ENCODE measurements at places on chromosomes 2 and 18. TPM values are rescaled to one million over a fixed set of nuclear protein-coding genes. Genes with fewer than 3 reads are reported as not detected.

GRCh38 chr2:120132691-120133090 is 90.5 kb downstream of the TMEM185B start:
- DNase-seq = no peak

- no peak for DNase-seq
Measured at GRCh38 chr2:99217929-99218501, 37.0 kb downstream of the MRPL30 start.

DNA sequence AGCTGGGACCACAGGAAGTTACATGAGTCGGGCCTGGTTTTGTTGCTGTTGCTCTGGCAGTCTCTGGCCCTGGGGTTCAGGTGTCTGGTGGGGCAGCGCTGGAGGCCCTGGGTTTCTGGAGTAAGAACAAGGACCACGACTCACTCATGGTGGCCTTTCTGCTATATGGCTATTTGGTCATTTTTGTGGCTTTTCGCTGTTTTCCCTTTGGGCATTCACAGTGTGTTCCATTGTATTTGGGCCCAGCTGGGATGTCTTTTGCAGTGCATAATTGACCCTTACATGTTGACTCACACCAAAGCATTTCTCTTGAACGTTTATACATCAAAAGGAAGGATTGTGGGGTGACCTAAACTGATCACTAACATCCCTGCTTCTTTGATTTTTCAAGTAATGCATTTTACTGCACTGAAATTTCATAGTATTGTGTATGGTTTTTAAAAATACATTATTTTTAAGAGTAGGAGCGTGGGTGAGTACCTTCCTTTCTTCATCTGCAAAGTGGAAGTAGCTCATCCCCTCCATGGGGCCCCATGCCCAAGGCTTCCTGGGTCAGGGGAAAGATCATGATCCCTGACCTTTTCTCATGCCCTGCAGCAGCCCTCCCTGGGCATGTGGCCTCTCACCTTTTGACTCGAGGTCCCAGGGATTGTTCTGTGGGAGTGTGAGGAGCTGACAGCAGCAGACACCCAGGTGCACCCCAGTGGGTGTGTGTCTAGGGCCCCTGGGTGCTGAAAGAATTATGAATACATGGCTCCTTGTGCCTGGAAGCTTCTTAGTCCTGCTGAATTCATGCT is 225.5 kb downstream of the AGAP1 start:
- DNase-seq = no peak

DNA sequence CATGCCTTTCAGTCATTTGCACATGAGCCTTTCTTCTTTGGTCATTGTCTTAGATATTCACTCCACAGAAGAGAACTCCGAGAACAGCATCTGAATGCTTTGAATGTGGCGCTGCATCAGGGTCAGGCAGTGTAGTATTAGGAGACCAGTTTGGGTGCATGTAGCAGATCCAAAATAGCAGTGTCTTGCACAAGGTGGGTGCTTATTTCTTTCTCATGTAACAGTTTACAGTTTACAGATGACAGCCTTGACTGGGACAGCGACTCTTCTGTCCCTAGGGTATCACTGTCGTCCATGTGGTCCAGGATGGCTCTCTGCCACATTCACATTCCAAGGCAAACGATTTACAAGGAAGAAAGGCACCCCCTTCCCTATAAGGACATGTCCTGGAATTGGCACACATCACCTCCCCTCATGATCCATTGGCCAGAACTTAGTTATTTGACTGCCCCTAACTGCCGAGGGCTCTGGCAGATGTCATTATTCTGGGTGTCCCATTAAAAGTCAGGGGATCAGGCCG is 101.0 kb downstream of the STPG4 start:
- no peak for DNase-seq

DNA sequence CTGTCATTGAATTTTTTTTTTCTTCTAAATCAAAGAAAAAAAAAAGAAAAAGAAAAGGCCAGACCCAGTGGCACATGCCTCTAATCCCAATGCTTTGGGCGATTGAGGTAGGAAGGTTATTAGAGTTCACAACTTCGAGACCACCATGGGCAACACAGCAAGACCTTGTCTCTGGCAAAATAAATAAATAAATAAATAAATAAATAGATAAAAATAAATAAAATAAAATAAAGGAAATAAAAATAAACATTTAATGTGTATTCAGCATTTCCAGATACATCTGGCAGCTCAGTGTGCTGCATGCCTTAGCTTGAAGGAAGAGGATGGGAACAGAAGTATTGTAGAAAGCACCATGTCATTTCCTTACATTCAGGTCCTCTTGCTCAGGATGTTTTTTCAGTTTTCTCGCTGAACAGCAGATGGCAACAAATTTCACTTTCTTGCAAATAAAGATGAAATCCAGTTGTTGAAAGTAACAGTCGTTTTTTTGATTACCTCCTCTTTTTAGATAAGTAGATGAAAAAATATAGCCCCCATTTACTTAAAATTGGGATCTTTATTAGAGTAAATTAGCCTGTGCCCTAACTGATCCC is 25.7 kb upstream of the FAM178B start:
- DNase-seq = no peak

- peak; percentile 38 for DNase-seq
Measured at GRCh38 chr2:20584399-20585358, 66.2 kb downstream of the HS1BP3 start.

DNA sequence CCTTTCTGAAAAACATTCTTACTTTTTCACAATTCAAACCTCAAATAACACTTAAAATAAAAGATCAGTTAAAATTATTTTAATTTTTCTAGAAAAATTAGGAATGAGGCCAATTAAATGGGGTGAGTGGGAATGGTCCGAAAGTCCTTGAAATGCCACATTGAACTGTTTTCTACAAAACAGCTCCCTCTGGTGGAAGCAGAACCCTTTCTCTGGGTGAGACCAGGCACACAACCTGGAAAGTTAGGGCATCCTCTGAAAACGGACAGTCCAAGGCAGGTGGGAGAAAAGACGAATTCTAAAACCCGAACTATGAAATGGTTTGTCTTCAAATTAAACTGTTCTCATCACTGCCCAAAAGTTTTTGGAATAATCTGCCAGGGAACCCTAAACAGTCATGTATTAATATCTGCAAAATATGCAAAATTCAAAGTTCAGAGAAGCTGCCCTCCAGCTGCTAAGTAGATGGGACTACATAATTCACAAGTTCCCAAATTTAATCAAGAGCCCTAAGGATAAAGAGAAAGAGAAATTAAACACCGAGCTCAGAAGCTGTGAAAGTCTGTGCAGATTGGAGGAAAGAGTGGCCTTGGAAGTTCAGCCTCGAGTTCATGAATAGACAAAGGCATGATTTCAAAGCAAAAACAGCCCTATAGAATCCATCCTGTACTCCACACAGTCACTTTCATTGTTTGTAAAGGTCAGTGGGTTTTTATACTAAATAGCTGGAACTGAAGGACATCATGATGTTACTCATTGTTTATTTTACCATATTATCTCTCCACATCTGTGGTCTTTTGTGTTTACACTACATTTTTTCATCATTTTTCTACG is 108.3 kb downstream of the PIEZO2 start:
- DNase-seq = no peak

- no peak for DNase-seq
Measured at GRCh38 chr18:44687421-44687820, 6.7 kb downstream of the SETBP1 start.

- DNase-seq = no peak
Measured at GRCh38 chr18:62538881-62539280, 16.1 kb downstream of the ZCCHC2 start.

GRCh38 chr2:34104601-34105000 is 505.5 kb upstream of the FAM98A start:
- DNase-seq = no peak

DNA sequence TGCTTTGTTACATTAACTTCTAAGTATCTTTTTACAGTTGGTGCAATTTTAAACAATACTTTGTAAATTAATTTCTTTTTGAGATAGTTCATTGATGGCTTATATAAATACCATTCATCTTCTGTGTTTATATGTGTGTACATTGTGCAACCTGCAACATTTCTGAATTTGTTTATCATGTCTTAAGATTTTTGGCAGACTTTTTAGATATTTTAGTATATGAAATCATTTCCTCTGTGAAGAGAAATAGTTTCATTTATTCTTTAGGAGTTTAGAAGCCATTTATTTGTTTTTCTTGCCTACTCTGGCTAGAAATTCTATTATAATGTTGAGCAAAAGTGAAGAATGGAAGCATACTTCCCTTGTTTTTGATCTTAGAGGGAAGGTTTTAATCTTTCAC is 337.8 kb upstream of the DSEL start:
- DNase-seq = no peak

- no peak for DNase-seq
Measured at GRCh38 chr2:72940786-72941185, 23.5 kb downstream of the EMX1 start.

GRCh38 chr2:68388358-68388757 is 23.3 kb downstream of the PLEK start:
- no peak for DNase-seq

Gene CYP27A1
- 23.4 TPM for total RNA-seq

- no peak for DNase-seq
Measured at GRCh38 chr2:74080346-74080745, 67.4 kb downstream of the BOLA3 start.

DNA sequence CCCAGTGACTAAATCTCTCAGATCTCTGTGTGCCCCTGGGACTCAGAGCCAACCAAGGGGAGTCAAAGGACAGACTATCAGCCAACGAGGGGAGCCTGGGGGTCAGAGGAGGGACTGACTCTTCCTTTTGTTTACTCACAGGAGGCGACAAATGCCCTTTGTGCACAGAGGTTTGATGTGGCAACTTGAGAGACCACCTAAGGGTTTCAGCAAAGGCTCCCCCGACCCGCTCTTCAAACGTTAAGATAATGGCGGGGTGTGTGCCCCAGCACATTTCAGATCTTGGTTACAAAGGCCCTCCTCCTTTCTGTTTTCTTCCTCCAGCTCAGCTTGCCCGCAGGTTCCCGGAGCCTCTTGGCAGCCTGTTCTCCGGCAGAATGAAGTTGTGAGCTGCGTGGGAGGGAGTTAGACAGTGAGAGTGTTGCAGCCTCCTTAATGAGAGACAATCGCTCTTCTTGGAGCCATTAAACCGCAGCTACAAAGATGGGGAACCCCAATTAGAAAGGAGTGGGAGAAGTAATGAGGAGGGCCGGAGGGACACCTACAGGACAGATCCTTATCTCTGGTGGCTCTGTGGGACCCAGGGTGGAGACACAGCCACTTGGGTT is 76.2 kb downstream of the KIAA2012 start:
- DNase-seq = peak; percentile 42

Gene SCLY
- 9.6 TPM for total RNA-seq

DNA sequence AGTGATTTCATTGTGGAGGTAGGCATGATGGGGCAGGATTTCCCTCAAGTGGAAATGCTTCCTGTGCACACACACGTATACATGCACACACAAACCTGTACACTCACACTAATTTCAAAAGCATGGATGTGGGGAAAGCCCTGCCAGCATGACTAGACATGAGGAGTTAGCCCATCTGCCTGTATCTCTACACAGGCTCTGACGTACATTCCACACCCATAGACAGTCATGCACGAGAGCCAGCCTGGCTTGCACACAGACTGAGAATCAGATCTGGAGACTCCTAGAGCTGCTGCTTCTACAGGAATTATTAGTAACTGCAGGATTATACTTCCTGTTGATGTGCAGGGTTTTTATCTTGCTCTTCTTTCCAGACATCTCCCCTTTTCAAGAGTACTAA is 27.3 kb upstream of the NFU1 start:
- peak; percentile 47 for DNase-seq

GRCh38 chr2:237434866-237435311 is 20.9 kb upstream of the COL6A3 start:
- no peak for DNase-seq

DNA sequence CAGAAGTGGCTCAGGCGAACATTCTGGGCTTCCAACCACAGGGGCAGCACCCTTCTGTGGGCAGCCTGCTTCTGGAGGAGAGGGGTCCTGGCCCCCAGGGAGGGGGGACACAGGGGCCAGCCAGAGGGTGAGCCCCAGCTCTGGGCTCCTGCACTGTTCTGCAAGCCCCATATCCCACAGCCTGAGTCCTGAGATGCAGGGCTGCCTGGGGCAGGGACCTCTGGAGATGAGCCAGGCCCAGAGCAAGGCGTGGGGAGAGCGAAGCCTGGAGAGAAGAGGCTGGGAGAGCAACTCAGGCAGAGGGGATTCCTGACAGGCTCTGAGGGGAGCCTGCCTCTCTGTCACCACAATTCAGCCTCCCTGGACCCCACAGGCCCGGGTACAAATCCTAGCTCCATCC is 13.5 kb upstream of the PRSS56 start:
- no peak for DNase-seq

GRCh38 chr2:196598412-196598811 is 41.1 kb upstream of the CCDC150 start:
- no peak for DNase-seq

Gene FAM168B
- total RNA-seq = 85.6 TPM

Gene PARD6G
- total RNA-seq = 1.5 TPM

DNA sequence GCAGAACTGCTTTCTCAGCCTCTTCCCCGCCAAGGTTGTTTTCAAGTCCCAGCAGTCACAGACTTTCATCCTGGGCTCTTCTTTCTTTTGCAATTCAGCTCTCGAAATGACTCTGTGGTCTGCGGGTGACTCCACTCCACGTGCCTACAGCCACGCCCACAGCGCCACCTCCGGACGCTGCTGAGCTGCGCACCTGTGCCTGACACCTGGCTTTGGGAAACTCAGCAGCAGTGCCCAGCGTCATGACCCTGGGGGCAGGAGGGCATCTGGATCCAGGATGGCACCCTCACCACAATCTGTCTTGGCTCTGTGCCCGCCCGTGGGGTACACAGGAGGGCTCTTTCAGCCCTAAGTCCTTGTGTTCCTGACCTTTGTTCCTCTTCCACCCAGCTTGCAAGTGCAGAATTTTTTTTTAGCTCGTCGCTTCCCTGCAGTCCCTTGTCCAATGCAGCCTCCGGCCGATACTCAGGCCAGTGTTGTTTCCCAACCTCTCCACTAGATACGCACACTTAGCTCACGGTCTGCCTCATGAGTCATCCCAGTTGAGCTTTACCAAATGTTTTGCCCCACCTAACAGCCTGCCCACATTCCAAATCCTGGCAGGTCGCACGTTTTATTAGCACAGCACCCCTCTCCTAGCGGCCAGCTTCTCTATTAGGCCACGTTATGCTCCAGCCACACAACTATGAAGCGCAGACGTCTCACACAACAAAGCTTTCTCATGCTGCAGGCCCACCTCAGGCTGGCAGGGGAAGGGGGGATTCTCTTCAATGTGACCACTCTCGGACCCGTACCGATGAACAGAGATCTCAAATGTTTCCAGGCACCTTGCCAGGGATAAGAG is 6.5 kb upstream of the CAPN10 start:
- peak; percentile 71 for DNase-seq

DNA sequence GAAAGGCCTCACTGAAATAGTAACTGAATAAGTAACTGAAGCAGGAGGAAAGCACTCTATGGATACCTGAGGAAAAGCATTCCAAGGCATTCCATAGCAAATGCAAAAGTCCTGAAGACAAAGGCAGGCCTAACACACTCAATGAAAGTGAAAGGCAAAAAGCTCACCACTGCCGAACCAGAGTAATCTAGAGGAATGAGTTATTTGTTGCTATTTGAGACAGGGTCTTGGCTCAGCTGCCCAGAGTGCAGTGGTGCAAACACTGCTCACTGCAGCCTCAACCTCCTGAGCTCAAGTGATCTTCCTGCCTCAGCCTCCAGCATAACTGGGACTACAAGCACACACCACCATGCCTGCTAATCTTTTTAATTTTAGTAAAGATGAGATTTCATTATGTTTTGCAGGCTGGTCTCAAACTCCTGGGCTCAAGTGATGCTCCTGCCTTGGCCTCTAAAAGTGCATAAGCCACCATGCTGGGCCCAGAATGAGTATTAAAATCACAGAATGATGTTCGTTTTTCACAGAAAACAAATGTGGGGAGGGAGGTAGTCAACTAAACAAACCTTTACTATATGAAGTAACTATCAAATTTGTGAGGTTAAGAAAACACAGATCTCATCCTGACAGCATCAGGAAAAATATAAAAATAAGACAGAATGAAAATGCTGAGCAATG is 17.9 kb downstream of the PIAS2 start:
- no peak for DNase-seq

Measured in psoas muscle (tissue), 8 donors.